ENCODE measurements at places on chromosomes 16 and 17. TPM values are rescaled to one million over a fixed set of nuclear protein-coding genes. Genes with fewer than 3 reads are reported as not detected.

ABCA8 gene
- not detected for total RNA-seq

OGFOD1 gene
- total RNA-seq, result 14.6 TPM

TMC5 gene
- not detected for total RNA-seq

FLII gene
- total RNA-seq, result 179 TPM

SCGB1C2 gene
- total RNA-seq, result not detected

CEP295NL gene
- total RNA-seq, result 2.7 TPM

GRCh38 chr16:50395763-50396710 lies 27.2 kb upstream of the BRD7 start:
- peak overlapping the region; percentile 10 for H3K27ac ChIP-seq
- no peaks in the 10 kb centered on the region for H3K36me3 ChIP-seq
- no peak for DNase-seq
- H3K4me3 ChIP-seq, result no peak overlapping the region

GRCh38 chr17:68294617-68295016 lies 3.3 kb downstream of the ARSG start:
- H3K4me3 ChIP-seq, result no peak overlapping the region
- no peak for DNase-seq
- H3K36me3 ChIP-seq, result no peaks in the 10 kb centered on the region
- no peaks in the 10 kb centered on the region for H3K27me3 ChIP-seq

GRCh38 chr16:71792176-71792575 lies 16.5 kb downstream of the AP1G1 start:
- H3K4me1 ChIP-seq, result peaks cover 40% of the 10 kb centered on the region
- H3K27ac ChIP-seq, result no peak overlapping the region
- H3K27me3 ChIP-seq, result no peaks in the 10 kb centered on the region
- H3K36me3 ChIP-seq, result peaks cover 28% of the 10 kb centered on the region
- no peak for DNase-seq

DNA sequence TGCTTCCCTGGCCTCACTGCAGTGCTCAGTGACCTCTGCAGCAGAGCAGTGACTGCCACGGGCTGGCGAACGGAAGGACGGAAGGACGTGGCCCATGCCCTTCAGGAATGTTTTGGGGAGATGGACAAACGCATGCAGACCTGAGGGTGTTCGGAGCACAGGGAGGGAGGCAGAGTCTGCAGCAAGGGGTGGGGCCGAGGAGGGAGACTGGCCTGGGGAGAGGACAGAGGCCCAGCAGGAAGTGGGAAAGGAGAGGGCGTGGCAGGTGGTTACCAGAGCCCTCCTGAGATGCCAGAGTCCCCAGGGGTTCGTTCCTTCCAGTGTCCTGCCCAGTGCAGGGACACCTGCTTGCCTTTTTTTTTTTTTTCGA lies 21.9 kb downstream of the ADORA2B start:
- no peaks in the 10 kb centered on the region for H3K36me3 ChIP-seq
- H3K4me3 ChIP-seq, result no peak overlapping the region
- no peak overlapping the region for H3K27ac ChIP-seq
- H3K4me1 ChIP-seq, result peaks cover 13% of the 10 kb centered on the region
- H3K27me3 ChIP-seq, result peaks cover 5% of the 10 kb centered on the region
- DNase-seq, result no peak

- H3K36me3 ChIP-seq, result no peaks in the 10 kb centered on the region
- H3K4me1 ChIP-seq, result peaks cover 13% of the 10 kb centered on the region
- no peaks in the 10 kb centered on the region for H3K27me3 ChIP-seq
- H3K27ac ChIP-seq, result no peak overlapping the region
- peak; percentile 51 for DNase-seq
Measured at GRCh38 chr16:58425756-58426494, 33.7 kb downstream of the GINS3 start.

GRCh38 chr16:69225121-69225520 lies 38.2 kb downstream of the SNTB2 start:
- no peaks in the 10 kb centered on the region for H3K4me1 ChIP-seq
- H3K27me3 ChIP-seq, result no peaks in the 10 kb centered on the region
- H3K36me3 ChIP-seq, result no peaks in the 10 kb centered on the region
- no peak for DNase-seq
- no peak overlapping the region for H3K27ac ChIP-seq
- no peak overlapping the region for H3K4me3 ChIP-seq

DNA sequence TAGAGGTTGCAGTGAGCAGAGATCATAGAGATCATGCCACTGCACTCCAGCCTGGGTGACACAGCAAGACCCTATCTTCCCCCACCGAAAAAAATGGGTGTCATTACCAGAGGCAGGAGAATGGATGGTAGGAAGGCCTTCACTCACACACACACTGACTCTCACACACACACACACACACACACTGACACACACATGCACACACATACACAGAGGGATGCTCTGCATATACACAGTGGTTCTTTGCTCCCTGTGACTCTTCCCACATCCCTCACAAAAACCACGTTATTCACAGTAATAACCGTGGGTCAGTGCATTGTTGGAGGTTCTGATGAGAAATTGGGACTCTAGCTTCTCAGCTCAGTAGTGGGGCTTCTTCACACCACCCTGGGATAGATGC lies 300.2 kb upstream of the N4BP1 start:
- no peak for DNase-seq
- H3K27ac ChIP-seq, result no peak overlapping the region
- H3K36me3 ChIP-seq, result no peaks in the 10 kb centered on the region
- H3K4me1 ChIP-seq, result no peaks in the 10 kb centered on the region
- no peak overlapping the region for H3K4me3 ChIP-seq
- no peaks in the 10 kb centered on the region for H3K27me3 ChIP-seq

DNA sequence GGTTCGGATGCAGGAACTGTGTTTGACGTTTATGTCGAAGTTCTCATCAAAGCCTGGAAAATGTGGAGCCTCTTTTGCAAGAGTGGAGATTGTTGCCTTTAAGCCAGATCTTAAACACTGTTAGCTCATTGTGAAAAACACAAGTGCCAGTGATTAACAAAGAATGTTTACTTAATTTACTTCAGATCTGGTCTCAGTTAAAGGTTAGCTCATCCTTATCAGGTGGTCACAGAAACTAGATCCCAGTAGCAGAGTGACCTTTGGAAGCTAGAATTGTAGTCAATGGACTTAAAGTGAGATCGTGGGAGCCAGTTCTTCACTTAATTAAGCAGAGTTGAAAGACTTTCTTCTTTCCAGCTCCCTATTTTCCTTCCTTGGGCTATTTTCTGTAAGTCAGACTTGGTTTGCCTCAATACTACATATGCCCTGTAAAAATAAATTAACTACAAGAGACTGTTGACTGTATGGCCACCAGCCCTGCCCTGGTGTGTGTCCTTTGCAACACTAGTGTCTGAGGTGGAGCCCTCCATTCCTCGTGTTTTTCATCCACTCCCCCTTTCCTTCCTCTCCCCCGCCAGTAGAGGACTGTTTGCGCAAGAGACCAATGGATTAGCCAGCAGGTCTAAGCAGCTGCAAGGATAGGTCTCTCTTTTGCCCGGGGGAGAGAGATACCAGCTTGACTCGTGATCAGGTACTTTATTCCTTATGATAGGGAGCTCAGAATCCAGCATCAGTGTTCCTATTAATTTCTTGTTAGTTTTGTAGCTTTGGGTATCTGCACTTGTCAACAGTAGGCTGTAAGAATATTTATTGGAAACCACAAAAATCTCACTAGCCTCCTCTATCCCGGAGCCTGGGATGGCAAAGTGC lies 20.2 kb downstream of the FBXO39 start:
- no peak overlapping the region for H3K4me3 ChIP-seq
- no peak for DNase-seq
- H3K36me3 ChIP-seq, result no peaks in the 10 kb centered on the region
- peaks cover 5% of the 10 kb centered on the region for H3K27me3 ChIP-seq

GRCh38 chr17:59530531-59530930 lies 34.9 kb upstream of the DHX40 start:
- H3K36me3 ChIP-seq, result no peaks in the 10 kb centered on the region
- no peak for DNase-seq
- H3K27me3 ChIP-seq, result no peaks in the 10 kb centered on the region
- no peak overlapping the region for H3K27ac ChIP-seq
- H3K4me3 ChIP-seq, result no peak overlapping the region
- no peaks in the 10 kb centered on the region for H3K4me1 ChIP-seq

- no peak overlapping the region for H3K4me3 ChIP-seq
Measured at GRCh38 chr16:12228602-12229499, 252.3 kb downstream of the SNX29 start.

DNA sequence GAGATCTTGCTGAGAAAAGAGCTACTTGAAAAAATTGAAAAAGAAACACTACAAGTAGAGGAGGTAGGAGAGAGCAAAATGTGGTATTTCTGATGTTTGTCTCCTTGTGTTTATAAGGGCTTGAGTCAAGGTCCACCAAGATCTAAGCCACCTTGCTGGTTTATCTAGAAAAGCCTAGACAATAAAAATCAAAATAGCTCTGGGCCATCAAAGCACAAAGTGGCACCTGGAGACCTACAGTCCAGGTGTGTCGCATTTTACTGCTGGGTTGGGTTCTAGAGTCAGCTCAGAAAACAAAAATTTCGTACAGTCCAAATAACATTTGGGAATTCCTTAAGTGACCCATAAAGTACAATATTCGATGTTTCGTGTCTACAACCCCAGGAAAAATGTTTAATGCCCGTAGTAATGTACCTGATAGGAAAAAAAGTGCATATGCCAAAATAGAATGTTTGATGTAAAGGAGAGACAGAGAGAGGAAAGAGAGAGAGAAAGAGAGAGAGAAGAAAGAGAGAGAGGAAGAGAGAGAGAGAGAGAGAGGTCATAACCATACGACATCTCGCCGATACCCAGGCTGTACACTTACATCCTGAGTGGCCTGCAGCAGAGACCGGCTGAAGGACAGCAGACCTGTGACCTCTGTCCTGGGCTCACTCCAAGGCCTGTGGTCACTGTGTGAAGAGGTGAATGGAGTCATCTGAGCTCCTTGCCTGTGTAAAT lies 27.1 kb downstream of the PRSS54 start:
- DNase-seq, result no peak
- H3K36me3 ChIP-seq, result no peaks in the 10 kb centered on the region
- no peaks in the 10 kb centered on the region for H3K27me3 ChIP-seq
- no peak overlapping the region for H3K27ac ChIP-seq
- H3K4me3 ChIP-seq, result no peak overlapping the region

DNA sequence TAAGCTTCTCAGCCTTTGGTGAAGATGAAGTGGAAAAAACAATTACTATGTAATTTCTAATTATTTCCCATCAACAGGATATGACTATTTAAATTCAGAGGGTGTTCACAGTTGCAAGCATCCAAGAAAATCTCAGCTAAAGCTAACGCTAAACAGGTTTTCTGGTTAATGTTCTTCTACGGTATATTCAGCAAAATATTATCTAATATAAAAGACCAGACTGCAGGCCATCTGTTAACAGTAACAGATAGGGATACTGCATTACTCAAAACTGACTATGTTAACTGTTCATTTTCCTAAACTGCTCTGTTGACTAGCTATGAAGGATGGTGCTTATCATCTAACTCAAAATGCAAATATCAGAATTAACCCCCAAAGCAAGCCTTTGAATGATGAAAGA lies 32.8 kb downstream of the GLG1 start:
- DNase-seq, result no peak
- H3K27me3 ChIP-seq, result no peaks in the 10 kb centered on the region
- no peak overlapping the region for H3K4me3 ChIP-seq

DNA sequence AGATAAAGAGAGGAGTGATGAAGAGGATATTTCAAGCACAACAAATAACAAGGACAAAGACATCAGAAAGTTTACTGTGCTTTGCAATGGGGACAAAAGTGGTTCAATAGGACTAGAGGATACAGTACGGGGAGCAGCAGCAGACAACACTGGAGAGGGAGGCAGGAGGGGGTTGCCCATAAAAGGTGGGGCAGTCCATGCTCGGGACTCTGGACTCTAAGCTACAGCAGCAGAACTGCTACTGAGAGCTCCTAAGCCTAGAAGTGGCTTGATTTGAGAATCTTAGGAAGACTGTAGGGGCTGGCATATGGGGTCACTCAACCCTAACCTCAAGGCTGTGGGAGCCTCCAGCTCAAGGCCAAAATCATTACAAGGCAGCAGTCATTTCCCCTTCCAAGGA lies 62.2 kb downstream of the C17orf67 start:
- H3K4me1 ChIP-seq, result no peaks in the 10 kb centered on the region
- H3K27me3 ChIP-seq, result no peaks in the 10 kb centered on the region
- no peak overlapping the region for H3K27ac ChIP-seq

Data from CD4-positive, alpha-beta T cell (primary cell).